ENCODE measurements at places on chromosomes 7 and 10. TPM values are rescaled to one million over a fixed set of nuclear protein-coding genes. Genes with fewer than 3 reads are reported as not detected.

- DNase-seq: peak; percentile 89
Observed at GRCh38 chr7:74288034-74288881, 949 bp upstream of the CLIP2 start.

DNA sequence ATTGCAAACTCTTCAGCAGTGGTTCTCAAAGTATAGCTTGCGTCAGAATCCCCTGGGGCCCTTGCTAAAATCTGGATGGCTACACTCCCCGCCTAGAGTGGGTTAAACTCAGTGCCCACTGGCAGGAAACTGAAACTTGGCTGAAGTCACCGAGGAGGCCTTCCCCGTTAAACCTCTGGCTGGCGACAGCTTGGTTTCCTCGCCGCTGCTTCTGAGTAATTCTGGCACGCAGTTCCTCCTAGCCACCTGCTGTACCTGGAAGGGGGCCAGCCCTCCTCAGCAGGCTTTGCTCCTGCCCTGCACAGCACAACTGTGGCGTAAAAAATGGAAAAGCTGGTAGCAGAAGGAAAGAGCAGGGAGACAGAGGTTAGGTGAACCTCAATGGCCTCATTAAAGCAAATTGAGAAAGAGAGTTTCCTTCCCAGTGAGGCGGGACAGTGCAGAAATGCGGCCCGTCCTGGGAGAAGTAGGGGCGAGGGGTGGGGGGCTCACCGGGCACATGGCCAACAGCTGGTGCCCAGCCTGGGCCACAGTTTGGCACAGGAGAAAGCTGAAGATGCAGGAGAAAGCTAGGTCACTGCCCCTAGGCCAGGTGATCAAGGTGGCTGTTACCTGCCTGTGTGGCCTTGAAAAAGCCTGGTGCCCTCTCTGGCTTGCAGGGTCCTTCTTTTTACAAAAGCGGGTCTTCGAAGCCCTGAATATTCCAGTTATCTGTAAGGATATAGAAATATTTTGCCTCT, 46.6 kb downstream of the ALOX5 start:
- peak; percentile 96 for DNase-seq

DNA sequence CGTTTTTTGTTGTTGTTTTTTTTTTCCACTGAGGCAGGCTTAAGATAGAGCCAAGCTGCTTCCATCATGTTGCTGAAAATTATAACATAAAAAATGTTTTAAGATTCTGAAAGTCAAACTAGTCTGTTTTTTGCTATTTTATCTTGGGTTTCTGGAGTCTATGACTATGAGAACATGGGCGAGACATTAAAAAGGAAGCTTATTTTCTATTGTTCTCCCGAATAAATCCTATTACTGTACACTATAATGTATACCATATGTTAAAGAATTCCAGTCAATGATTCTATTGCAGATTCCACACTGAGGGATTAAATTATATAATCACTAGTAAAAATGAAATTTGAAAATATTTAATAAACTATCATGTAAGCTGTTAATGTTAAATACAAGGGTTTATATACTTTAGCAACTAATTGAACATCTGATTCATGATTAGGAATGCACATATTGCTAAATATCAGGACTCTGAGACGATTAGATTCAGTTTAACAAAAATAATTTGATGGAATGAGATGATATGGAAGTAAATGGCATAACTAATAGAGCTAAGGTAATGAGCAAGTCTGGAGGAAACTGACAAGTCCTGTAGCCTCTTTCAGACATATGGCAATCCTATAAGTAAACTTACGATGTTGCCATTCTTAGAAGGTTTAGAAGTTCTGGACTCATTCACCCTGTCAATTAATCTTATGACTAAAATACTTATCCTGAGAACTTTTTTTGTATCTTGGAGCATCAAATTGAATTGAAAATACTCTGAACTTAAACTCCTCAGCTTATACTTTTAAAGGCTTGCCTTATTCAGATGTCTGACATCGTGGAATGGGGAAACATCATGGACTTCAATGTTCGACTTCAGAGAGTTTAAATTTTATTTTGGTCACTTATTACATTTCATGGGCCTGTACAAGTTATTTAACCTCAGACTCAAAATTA, 294.8 kb upstream of the DGKB start:
- no peak for DNase-seq

DNA sequence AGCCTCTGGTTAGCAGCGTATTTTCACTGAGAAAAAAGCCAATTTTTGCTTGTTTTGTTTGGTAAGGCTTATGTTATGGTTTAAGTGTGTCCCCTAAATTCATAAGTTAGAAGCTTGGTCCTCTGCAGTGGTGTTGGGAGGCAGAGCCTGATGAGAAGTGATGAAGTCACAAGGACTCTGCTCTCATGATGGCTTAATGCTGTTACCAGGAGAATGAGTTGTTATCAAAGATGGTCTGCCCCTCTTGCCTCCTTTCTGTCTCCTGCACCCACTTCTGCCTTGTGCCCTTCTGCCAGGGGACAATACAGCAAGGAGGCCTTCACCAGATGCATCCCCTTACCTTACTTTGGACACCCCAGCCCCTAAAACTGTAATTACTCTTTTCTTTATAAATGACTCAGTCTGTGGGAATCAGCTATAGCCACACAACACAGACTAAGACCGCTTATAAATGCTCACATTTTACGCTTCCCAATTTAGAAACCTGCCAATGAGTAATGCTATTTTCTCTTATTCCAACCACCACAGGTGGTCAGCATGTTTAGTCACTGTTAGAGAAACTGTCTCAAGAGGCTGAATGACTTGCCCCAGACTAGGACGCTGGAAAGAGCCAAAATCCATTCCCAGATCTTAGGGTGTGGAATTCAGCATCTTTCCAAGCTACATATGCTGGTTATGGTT, 6.1 kb upstream of the PKD1L1 start:
- peak; percentile 45 for DNase-seq

DNA sequence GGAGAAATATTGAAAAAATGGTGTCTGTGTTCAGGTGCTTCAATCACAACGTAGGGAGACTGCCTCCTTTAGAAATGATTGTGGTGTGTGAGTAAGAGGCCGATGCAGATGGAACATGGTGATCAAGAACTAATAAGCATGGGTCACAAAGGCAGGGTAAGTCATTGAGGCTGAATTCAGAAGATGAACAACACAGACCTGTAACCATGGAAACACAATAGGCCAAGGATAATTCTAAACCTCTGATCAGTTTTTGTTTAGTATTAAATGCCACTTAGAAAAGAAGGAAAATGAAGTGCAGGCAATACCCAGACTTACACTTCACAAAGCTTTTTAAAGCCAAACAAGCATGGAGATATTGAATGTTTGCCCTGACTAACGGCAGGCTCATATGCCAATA, 32.8 kb upstream of the TAS2R16 start:
- no peak for DNase-seq

DNA sequence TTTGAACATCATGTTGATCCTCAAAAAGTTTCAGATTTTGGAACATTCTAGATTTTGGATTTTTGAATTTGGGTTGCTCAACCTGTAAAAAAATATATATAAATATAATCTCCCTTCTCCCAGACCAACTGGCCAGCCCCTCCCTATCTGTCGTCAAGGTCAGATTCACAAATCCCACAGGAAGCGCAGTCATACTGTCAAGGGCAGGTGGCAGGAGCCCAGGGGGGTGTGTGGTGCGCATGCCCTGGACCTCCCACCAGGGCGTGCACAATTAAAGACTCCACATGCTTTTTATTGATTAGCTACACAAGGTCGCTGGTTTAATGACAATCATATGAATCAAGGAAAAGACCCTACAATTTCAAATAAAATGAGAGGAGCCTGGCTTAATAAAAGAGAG, 77.0 kb upstream of the EEPD1 start:
- DNase-seq: no peak

DNA sequence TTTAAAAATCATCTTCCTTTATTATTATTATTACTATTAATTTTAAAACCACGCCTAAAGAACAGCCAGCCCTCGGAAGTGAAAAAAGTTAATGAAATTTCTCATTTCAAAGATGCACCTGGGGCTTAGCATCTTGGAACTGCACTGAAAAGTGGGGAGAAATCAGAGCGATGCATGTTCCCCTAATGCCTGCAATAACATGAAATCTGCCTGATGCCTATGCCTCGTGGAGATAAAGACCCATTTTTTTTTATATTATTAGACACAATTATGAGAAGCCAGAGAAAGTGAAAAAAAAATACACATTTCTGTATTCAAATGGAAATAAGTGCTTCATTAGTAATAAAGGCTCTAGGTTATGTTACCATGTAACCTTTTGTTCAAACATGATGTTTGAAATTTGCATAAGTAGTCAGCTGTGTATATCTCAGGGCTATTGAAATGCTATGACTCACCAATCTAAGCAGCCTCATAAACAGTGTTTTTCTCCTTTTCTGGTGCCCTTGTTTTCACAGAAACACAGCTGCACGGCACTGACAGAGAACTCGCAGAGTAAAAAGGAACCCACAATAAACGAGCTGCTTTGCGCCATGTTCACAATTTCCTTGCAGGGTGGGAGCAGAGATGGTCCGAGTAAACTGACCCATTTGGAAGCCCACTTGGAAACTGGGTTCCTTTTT, 175.8 kb upstream of the PRKCQ start:
- no peak for DNase-seq

DNA sequence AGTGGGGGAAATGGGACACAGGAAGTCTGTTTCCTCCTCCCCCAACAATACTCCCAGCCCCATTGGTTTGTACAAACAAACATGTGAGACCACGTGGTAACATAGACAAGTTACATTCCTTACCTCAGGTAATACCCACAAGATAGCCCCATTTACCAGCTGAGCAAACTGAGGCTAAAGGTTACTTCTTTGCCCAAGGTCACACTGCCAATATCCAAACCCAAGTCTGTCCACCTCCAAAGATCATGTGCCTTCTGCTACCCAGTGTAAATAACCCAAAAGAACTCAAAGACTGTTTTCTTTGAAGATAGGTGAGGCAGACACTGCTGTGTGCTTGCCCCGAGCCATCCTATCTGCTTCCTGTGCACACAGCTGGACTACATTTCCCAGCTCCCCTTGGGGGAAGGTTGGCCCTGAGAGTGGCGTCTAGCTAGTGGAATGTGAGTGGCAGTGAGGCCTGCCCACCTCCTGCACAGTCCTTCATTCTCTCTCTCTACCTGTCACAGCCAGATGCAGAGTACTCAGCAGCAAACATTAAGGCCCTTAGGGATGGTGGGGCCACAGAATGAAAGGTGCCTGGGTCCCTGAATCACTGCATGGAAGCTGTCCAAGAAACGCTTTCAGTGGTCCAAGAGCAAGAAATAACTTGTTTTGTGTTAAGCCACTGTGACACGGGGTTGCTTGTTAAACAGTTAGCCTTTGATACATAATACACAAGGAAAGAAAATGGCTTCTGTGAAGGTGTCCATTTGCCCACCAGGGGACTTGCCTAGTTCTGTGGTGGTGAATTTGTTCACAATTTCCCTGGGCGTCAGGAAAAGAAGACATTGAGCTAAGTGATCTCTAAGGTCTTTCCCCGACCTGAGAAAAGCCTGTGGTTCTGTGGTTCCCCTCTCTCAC, 257.7 kb upstream of the NFE2L3 start:
- DNase-seq: no peak

- DNase-seq: no peak
Observed at GRCh38 chr7:117444646-117445045, 17.4 kb upstream of the ASZ1 start.

- DNase-seq: no peak
Observed at GRCh38 chr7:134245253-134245652, 71.5 kb downstream of the SLC35B4 start.

DNA sequence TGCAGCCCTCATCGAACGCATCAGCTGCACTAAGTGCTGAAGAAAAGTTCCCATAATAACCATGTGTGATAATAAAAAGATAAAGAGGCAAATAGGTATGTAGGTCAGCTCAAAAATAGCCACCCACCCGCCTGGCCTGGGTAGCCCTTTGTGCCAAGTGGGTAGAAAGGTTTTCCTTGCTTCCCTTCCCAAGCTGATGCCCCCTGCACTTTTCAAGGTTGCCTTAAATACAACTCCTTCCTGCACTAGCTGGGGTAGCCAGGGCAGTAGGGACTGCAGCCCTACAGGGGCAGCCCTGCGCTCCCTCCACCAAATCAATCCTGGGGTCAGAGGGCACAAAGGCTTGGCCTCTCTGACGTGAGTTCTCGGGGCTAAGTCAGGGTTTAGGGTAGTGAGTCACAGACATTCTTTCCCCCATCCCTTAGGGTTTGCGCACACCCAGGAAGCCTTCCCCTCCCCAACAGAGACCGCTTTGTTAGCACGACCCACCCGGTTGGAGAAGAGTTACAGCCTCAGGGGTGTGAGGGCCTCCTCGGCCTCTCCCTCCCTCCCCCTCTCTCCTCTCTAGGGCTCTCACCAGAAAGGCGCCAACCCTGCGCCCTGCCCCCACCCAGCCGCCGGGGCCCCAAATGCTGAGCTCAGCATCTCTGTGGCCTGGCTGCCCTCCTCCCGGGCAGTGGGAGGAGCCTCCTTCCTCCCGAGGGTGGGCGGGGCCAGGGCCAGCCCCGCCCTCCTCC, 13.3 kb upstream of the DDIT4 start:
- peak; percentile 64 for DNase-seq

DNA sequence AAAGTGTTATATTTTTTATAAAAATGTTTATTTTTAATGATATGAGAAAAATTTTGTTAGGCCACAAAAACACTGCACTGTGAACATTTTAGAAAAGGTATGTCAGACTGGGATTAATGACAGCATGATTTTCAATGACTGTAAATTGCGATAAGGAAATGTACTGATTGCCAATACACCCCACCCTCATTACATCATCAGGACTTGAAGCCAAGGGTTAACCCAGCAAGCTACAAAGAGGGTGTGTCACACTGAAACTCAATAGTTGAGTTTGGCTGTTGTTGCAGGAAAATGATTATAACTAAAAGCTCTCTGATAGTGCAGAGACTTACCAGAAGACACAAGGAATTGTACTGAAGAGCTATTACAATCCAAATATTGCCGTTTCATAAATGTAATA, 64.8 kb upstream of the CAPZA2 start:
- peak; percentile 28 for DNase-seq

KNDC1 gene
- 0.92 TPM for total RNA-seq

MGAM2 gene
- not detected for total RNA-seq

PRSS37 gene
- total RNA-seq: not detected

NUDT1 gene
- 68.4 TPM for total RNA-seq

CCL26 gene
- 22.3 TPM for total RNA-seq

EBLN1 gene
- not detected for total RNA-seq

PTF1A gene
- not detected for total RNA-seq

PTN gene
- total RNA-seq: 0.20 TPM

GPR26 gene
- not detected for total RNA-seq

SFTPA1 gene
- total RNA-seq: not detected

DDX56 gene
- total RNA-seq: 92.8 TPM

HHEX gene
- 9.6 TPM for total RNA-seq

GIMAP2 gene
- 8.3 TPM for total RNA-seq
